HepG2 (cell line): ENCODE measurements at places on chromosomes 3 and 15. TPM values are rescaled to one million over a fixed set of nuclear protein-coding genes. Genes with fewer than 3 reads are reported as not detected.

The CCDC13 gene
- total RNA-seq, result 0.22 TPM in 1 of 2 replicates, not detected in the other

DNA sequence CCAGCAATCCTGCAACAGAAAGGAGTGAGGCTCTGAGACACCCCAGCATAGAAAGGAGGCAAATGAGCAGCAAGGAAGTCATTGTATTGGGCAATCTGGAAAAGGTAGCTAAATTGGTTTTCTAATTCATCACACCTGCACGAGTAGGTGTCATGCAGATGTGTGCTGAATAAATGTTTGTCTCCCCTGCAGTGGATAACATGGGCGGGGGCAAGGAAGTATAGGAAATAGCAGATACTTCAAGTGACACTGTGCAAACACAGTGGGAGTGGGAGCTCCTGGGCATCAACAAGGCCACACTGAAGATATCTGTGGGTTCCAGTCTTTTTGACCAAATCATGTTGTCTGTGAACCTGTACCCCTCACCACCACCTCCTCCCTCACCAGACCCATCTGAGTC, 14.4 kb upstream of the HTR3E start:
- no peak for DNase-seq
- no peak overlapping the region for H3K4me3 ChIP-seq
- no peak overlapping the region for H3K27ac ChIP-seq
- H3K4me1 ChIP-seq, result no peaks in the 10 kb centered on the region

DNA sequence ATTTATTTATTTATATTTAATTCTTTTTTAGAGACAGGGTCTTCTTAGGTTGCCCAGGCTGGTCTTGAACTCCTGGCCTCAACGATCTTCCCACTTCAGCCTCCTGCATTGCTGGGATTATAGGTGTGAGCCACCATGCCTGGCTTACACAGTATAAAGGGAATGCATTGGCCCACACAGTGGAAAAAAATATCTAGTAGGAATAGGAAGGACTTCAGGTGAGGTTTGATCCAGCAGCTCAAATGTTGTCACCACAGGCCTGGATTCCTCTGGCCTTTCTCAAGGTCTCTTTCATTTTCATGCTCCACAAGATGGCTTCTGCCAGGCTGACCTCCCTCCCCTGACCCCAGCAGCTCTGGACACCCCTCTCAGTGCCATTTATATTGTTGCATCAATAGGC, 2.1 kb upstream of the SPTBN5 start:
- no peak for DNase-seq
- H3K4me3 ChIP-seq, result no peak overlapping the region
- H3K27ac ChIP-seq, result no peak overlapping the region
- H3K36me3 ChIP-seq, result no peaks in the 10 kb centered on the region
- peaks cover 30% of the 10 kb centered on the region for H3K4me1 ChIP-seq
- H3K27me3 ChIP-seq, result peaks cover 4% of the 10 kb centered on the region

GRCh38 chr3:189292667-189293484, 121.1 kb downstream of the TPRG1 start:
- H3K27ac ChIP-seq, result no peak overlapping the region
- H3K4me1 ChIP-seq, result no peaks in the 10 kb centered on the region
- no peak for DNase-seq
